ENCODE measurements at places on chromosomes 16 and 17.

DNA sequence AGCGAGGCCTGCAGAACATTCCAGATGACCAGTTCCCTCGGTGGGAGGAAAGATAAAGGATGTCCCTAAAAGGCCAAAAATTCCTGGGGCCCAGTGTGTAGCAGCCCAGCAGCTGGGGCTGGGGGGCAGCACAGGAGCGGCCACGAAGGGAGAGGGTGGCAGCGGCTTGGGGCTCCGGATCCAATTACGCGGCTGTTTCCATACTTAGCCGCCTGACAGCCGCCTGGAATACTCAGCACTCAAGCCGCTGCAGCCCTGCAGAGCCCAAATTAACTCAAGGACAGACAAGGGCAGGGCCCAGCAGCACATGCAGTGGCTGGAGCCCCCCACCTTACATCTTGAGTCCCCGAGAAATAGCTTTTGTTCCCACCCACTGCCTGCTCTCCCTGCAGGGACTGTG lies 1.3 kb downstream of the SRL start:
- no peak for DNase-seq

DNA sequence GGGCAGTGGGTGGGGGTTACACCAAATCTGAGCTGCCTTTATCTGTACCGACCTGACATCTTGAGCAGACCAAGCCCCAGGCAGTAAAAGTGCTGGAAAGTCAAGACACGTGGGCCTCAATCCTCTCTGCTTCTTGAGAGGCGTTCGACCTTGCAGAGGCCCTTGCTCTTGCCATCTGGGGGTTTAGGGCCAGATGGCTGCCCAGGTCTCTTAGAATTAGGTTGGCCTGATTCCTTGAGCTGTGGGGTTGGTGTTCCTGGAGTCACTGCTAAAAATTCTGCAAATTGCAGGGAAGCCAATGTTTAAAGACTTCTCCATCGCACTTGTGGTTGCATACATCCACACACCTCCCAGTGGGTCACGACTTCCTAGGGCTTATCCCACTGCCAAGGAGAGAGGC lies 238.2 kb upstream of the ASIC2 start:
- no peak for DNase-seq

DNA sequence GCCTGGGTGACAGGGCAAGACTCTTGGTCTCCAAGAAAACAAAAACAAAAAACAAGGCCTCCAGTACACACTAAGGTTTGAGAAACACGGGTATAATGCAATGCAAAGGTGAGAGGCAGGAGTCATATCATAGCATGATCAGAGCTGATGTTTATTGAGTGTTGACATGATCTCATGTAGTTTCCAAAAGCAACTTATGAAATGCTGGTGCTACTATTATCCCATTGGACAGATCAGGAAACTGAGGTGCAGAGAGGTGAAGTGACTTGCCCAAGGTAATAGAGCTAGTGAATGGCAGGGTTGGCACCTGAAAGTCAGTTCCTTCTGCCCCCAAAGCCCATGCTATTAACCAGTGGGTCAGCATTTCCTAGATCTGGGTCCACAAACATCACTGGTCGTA lies 3.1 kb upstream of the NPIPB7 start:
- no peak for DNase-seq

GRCh38 chr16:49148410-49148809 lies 133.2 kb downstream of the CBLN1 start:
- no peak for DNase-seq

GRCh38 chr17:16086957-16087356 lies 87.3 kb downstream of the TTC19 start:
- no peak for DNase-seq

DNA sequence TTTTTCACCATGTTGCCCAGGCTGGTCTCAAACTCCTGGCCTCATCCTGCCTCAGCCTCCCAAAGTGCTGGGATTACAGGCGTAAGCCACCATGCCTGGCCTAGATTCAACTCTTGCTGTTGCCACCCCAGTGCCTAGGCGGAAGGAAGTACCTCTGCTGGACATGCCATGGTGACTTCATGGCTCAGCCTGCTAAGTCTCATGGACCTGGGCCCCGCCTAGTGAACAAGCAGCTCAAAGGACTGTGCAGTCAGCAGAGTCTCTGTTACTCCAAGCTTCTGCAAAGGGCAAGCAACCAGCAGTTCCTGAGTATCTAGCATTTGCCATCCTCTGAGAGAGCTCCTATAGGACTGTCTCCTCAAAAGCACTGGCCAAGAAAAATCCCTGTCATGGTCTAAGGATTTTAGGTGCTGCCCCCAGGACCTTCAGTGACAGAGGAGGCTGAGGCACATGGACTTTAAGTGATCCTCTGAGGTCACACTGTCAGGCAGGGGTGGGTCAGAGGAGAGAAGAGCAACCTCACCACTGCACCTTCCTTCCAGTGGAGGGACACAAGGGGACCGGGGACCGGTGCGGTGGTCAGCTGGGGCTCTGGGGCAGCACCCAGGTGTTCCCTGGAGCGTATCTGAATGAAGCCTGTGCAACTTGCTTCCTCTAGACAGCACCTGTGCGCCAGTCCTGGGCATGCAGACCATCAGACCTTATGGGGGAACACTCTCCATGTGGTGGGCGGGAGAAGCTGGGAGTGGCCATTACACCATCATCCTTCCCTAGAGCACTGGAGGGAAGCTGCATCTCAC lies 71.3 kb downstream of the IL21R start:
- no peak for DNase-seq

DNA sequence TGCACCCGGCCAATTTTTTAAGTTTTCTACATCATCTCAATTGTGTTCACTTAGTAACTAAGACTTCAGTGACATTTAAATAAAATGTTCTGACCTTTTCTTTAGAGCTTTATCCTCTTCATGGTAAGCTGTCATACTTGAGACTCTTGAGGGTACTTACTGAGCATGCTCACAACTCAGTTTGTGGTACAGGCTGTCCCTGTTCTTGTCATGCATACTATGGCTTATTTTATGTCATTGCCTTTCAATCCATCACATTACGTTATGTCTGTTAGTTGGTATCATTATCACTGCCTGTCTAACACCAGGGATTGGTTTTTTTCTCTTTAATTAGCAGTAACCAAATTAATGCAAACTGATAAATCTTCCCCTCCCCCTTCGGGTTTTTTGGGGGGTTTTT lies 41.9 kb upstream of the RHBDL3 start:
- no peak for DNase-seq

GRCh38 chr16:57884655-57885133 lies 82.4 kb upstream of the KIFC3 start:
- no peak for DNase-seq

DNA sequence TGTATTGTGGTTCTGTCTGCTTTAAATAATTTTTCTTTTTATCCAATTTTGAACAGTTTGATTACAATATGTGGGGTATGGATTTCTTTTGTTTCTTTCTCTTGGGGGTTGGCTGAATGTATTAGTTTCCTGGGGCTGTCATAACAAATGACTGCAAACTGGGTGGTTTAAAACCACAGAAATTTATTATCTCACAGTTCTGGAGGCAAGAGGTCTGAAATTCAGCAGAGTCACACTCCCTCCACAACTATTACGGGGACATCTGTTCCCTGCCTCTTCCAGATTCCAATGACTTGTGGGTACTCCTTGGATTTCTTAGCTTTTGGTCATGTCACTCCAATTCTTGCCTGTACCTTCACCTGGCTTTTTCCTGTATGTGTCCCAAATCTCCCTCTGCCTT lies 23.7 kb downstream of the COX11 start:
- no peak for DNase-seq

DNA sequence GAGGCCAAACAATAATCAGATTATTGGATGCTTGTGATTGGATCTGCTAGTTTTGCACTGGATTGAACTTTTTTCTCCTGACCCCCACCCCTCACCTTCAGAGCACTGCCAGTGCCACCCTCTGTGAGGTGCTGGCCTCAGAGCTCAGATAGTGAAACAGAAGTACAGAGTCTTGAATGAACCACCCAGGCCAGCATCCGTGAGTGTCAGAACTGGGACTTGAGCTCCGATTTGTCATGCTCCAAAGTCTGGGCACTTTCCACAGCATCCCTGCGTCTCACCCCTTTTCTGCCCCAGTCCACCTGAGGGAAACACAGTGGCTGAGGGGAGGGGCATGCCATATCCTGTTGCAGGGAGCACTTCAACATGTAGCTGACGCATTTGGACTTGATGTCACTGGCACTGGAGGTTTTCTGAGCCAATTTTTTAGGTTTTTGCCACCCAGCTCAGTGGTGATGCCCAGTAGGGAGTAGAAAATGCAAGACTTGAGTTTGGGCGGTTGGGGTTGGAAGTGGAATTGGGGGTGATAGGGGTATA lies 47.3 kb downstream of the SMPD3 start:
- no peak for DNase-seq

DNA sequence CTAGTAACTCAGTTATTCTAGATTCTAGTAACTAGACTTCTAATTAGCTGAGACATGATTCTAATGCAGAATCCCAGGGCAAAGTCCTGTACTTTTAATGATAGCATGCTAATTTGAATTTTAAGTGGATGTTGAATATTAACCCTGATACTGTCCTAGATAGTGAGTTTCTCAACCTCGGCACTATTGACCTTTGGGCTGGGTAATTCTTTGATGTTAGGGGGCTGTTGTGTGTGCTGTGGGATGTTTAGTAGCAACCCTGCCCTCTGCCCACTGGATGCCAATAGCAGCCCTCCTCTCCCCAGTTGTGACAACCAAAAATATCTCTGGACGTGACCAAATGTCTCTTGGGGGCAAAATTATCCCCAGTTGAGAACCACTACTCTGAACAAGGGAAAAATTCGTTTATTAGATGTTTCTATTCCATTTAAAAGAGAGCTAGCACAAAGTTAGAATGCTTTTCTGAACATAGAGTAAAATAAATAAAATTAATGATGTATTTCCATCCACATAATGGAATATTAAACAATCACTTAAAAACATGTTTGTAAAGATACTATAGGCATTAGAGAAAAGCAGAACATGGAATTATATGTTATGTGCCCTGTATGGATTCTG lies 30.2 kb downstream of the SALL1 start:
- DNase-seq, result no peak

DNA sequence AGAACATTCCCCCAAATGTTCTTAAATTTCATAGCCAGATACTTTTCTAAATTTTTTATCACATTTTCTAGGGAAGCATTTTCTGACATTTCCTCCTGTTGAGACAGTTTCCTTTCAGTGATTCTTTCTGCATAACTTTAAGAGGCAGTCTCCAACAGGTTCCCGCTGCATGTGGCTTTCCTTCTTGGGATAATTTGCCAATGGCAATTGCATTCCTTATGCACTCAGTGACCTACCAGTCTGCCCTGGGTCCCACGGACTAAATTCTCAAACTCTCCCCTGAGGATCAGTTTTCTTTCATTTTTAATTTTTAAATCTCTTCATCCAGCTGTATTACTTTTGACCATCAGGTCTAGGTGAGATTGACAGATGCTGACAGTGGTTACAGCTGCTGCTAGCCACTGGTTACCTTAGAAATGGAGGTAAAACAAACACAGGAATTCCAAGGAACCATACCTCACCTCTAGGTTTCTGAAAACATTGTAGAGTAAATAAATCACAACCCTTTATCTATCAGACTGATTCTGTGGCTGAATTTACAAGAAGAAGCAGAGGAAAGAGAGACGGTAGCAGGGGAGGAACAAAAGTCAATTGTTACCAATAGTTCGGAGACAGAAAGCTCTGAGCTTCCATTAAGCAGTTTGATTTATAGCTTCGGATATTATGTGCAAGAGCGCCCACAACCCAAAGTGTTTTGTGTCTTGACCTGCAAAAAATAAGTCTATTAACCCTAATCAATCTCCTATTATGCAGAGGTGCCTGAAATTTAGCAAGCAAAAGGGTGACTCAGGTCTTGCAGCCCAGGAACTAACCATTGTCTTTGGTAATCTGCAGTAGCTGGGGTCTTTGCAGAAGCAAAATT lies 216.0 kb downstream of the PMP22 start:
- no peak for DNase-seq

DNA sequence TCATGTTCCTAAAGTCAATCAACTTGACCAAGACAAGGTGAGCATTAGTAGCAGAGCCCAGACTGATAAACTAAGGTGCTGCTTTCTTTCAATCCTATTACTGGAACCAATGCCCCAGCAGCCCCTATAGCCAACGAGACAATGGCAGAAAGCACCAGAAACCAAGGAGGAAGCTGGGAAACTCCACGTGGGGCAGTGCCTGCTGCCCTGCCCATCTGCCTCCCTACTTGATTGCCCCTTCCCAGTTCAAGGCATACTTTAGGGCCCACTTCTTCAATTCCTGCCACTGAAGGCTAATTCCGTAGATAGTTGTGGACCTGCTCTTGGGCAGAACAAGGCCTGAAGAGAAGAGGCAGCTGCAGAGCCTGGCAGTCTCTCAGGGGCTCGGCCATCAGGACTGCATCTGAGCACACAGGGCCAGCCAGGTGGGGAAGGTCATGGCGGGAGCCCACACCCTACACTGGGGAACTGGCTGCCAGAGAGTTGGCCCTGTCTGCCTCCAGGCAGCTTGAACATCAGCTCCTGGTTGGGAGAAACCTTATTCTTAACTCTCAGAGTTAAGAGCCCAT lies 30.9 kb downstream of the WSB1 start:
- DNase-seq, result no peak

- DNase-seq, result no peak
Observed at GRCh38 chr16:427250-427649, 1.8 kb downstream of the RAB11FIP3 start.

DNA sequence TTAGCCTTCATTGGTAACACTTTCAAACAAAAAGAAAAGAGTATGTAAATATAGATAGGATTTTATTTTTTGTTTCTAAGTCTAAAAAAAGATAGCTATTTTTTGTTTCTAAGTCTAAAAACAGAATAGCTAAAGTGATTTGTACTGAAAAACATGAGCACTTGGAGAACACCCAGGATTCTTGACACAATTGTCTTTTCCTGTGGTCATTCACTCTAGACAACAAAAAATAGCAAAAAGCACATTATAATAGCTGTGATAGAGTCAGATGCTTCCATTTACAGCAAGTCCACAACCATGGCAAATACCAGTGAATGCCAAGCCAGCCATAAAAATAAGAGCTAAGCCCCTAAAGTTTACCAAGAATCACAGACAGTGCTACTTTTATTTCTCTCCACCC lies 36.7 kb downstream of the SKAP1 start:
- DNase-seq, result no peak

GRCh38 chr16:58222532-58223316 lies 24.8 kb upstream of the CSNK2A2 start:
- DNase-seq, result no peak

Measured in Kasumi-1 (cell line).